ENCODE measurements at places on chromosomes 1 and 21.
A peak's percentile ranks its signal among the peaks of the same experiment; 100 is the strongest.

- DNase-seq, result no peak
Observed at GRCh38 chr1:56992318-56993125, 26.7 kb upstream of the C8B start.

DNA sequence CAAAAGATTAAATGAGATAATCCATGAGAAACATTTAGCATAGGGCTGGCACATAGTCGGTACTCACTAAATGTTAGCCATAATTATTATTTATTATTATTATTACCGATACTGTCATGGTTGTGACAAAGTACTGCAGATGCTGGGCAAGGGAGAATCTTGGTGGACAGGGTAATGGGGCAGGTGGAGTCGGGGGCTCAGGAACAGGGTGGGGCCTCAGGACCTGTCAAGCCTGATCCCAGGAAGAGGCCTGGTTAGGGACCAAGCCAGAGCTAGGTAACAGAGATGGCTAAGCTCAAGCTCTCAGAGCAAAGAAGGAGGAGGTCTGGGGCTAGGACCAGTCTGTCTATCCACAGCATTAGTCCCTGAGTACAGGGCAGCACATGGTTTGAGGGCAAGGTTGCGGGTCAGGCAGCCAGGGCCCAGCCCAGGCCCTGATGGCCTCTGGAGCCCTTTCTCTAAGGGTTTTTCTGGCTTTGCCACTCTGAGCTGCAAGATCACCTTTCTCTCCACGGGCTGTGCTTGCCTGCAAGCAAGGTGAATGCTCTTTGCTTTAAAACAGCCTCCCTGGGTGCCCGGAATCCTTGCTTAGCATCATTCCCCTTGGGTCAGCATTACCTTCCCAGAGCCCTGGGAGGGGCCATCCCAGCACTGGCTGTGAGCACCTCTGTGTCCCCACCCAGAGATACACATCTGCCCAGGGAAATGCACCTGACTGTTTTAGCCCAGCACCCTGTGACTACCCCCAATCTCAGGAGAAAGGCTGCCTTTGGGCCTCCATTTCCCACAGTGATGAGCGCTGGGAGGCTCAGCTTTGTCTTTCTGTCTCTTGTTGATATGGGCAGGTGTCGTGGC lies 572.0 kb downstream of the PTPRU start:
- no peak for DNase-seq

GRCh38 chr1:78718566-78718965 lies 68.9 kb downstream of the IFI44 start:
- DNase-seq, result no peak

GRCh38 chr1:91606546-91607078 lies 106.0 kb downstream of the CDC7 start:
- DNase-seq, result no peak

- DNase-seq, result no peak
Observed at GRCh38 chr1:115782571-115783281, 14.2 kb upstream of the CASQ2 start.

- peak; percentile 91 for DNase-seq
Observed at GRCh38 chr1:15409388-15410222, at the start of gene EFHD2. TSS of gene EFHD2 (plus strand) at chr1:15409888. CDS start at chr1:15409972, 84 bp downstream.

DNA sequence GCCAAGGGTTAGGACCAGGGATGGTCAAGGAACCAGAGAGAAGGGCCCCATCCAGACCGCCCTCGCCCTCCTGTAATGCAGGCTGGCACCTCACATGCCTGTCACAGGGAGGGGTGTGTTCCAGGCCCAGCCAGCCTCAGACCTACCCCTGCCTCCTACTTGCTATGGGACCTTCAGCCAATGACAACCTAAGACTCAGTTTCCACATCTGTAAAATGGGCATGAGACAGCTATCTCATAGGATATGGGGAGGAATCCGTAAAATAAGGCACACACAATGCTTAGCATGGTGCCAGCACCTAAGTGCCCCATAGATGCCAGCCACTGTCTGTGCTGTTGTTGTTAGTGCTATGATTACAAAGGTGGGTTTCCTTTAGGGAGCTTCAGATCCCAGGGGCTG lies 7.9 kb downstream of the KIF17 start:
- no peak for DNase-seq

DNA sequence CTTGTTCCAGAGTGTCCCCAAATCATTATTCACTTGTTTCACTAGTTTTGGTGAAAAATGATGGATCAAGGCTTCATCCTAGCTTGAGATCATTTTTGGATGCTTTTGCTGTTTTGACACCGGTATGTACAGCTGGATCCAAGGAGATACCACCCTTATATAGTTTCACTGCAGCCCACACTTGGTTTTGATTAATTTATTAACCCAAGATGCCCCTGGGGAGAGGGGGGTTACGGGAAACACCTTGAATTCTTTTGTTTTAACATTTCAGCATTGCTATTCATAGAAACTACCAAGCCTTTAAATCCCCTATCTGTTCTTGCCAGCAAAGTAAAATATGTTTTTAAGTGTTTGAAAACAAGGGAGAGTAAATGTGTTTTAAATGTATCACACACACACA lies 457.7 kb upstream of the RUNX1 start:
- DNase-seq, result no peak

GRCh38 chr1:147834181-147834580 lies 68.4 kb upstream of the GJA8 start:
- no peak for DNase-seq

DNA sequence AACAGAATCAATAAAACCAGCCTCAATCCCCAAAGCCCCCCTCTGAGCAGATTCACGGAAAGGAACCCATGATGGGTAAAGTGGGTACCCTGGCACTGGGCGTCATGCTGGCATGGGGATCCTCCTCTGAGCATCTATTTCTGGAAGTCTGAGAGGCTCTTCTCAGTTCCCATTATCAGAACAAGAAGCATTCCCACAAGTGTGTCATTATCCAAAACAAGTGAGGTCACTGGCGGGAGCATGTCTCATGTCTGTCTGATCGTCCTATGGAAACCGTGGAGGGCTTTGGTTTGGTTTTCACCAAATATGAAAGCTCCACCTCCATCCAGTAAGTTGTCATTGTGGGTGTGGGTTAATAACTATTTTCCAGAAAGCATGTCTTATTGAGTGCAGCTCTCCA lies 70.7 kb downstream of the PGM1 start:
- no peak for DNase-seq

DNA sequence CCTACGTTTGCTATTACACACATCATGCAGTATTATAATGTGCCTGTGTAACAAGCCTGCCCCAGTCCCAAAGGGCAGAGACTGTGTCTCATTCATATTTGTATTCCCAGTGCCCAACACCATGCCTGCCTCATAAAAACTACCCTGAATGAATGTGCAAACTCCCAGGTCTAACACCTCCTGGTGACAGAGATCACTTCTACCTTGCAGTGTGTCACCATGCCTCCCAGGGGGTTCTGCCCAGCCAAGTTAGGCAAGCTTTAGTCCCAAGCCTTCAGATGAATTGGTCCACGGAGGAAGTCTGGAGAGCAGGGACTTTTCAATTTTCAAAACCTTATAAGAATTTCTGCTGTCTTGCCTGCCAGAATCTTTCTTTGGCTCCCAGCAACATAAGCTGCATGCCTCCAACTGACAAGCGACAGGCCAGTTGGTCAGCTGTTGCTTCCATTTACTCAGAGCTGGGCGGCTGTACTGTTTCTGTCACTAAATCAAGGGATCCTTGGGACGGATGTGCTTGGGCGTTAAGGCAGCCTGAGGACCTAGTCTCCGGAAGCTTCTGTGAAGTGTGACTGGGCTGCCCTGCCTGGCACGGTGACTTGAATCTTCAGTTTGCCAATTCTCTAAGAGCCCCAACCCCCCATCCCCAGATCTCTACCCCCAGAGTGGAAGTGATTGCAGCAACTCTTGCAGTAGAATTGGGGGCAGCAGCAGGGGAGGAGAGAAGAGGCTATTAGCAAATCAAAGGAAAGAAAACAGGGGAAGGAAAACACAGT lies 1.2 kb downstream of the RXRG start:
- no peak for DNase-seq

DNA sequence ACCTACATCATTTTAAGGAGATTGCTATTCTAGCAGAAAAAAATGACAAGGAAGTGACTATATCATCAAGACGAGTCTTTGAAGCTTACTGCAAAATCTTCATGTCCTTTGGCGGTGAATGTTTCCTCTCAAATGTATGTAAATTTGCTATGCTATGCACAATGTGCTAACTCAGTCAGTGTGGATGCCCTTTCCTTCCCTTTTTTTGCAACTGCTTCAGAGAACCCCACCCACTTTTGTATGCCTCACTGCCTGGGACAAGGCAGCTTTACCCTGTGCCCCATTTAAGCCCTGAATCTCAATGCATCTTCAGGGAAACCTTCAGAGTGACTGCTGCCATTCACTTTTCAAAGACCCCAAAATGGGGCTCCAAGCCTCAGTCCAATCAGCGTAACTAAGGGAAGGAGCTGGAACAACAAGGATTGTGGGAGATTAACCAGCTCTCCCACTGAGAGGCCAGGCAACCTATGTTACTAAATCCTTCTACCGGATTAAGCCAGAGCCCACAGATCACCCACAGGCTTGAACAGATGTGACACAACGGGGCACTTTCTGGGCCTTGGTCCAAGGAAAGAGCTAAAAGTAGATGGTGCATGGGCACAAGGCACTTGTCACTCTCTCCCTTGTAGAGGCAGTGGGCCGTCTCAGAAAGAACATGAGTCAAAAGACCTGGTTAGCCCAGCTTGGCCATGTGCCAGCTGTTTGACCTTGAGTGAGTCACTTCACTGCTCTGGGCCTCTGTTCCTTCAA lies 154.4 kb downstream of the PLPP3 start:
- DNase-seq, result no peak

DNA sequence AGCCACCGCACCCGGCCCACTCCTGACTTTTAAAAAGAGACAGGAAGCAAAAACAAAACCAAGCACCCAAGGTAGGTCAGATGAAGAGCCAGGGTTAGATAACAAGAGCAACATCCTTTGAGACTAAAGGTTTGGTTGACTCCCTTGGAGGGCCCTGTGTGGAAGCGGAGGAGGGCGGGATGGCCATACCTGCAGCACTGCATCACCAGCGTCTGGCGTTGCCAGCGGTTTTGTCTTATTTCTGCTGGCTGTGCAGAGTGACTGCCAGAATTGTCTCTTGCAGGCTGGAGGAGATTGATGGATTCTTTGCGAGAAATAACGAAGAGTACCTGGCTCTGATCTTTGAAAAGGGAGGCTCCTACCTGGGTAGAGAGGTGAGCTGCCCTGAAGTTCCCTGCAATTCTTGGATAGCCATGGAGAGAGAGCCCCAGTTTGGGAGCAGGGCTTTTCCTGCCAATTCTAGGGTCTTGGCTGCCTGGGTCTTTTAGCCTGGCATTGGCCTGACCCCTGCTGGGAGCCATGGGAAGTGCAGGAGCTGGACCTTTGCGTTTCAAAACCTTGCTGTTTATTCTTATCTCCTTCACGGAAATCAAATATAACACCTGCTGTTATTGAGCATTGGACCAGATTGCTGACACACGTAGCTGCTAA lies 24.0 kb downstream of the QSOX1 start:
- DNase-seq, result peak; percentile 58

DNA sequence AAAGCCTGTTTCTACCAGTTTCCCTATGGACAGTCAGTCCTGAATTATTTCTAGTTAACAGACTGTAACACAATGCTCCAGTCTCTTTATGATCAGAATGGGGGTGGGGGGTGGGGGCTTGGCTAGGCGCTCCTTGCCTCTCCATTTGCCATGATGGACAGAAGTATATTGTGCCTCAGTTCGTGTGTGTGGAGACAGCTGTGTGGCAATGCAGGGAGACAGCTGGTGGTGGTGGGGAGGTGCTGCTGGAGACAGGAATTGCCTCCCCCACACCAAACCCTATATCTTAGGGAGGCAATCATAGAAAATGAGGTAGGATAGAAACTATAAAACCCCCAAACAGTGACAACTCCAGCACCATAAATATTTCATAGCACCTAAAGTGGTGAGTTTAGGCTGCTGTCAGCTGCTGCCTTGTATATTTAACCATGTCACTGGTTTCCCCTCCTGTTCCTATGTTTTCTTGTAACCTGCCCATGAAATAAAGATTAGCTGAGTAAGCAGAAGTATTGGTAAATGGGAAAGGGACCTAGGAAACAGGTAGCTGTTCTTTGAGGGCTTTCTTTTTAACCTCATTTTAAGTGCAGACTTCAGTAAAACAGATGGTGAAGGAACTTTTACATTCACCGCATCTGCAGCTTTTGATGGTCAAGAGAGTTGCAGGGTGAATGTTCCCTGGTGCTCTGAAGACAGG lies 3.4 kb downstream of the PLXNA2 start:
- no peak for DNase-seq

DNA sequence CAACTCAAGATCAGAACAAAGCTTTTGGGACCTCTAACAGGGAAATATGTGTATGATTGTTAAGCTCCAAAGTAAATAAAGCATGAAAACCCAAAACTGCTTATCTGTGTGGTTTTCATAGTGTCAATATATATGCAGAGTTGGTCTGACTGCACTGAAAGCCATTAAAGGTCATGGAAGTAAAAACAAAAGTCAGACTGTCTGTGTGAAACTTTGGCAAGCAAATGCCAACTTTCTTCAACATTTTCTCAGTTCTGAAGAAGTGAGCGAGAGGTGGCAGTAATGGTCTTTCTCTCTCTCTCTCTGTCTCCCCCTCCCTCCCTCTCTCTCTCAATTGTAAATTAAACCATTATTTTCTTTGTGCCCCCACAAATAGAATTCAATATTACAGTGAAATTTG lies 100.1 kb upstream of the S1PR1 start:
- no peak for DNase-seq

DNA sequence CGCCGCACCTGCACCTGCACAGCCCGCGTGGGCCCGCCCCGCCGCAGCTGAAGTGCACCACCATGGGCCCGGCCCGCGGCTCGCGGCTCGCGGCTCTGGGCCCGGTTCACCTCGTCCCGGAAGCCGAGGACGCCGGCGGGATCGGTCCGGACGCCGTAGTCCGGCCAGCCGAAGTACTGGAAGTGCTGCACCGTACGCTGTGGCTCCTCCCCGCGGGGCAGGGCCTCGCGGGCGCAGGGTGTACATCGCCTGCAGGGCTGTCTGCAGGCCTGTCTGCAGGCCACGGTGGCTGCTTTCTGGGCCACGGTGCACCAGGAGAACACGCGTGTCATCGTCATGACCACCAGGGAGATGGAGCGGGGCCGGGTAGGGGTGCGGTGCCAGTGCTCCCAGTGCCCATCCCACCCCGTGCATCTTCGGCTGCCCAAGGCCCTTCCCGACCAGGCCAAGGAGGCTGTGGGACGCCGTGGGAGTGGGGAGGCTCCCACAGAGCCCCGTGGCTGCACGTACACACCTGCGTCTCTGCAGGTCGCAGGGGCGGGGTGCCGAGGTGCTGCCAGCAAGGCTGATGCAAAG lies 6.7 kb downstream of the RNF223 start:
- no peak for DNase-seq

GRCh38 chr1:36881541-36881940 lies 152.8 kb downstream of the GRIK3 start:
- DNase-seq, result no peak

GRCh38 chr21:38223893-38224540 lies 32.8 kb upstream of the KCNJ15 start:
- DNase-seq, result no peak

- DNase-seq, result no peak
Observed at GRCh38 chr1:197985351-197985750, 68.2 kb downstream of the LHX9 start.

DNA sequence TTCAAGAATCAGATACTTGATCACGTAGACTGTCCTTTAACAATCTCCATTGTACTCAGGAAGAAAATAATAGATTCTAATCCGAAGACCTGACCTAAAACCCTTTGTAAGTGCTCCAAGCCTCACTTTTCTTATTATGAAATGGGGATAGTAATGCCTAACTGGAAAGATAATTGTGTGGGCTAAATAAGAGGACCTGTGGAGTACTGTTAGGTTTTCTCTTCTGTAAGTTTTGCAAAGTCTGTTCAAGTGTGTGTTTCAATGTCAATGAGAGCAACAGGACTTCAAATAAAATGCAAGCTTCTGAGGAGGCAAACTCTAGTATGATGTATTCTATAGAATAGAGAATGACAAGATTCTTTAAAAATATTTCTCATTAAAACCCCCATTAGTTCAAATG lies 348.6 kb downstream of the USP25 start:
- DNase-seq, result no peak
